ENCODE measurements at places on chromosomes 5 and 9.

- H3K27ac ChIP-seq, result no peak overlapping the region
- H3K4me3 ChIP-seq, result no peak overlapping the region
- peaks cover 77% of the 10 kb centered on the region for H3K4me1 ChIP-seq
- no peaks in the 10 kb centered on the region for H3K36me3 ChIP-seq
- no peaks in the 10 kb centered on the region for H3K27me3 ChIP-seq
- DNase-seq, result no peak
These were observed 11.7 kb downstream of the B4GALT1 start for GRCh38 chr9:33155393-33155792.

DNA sequence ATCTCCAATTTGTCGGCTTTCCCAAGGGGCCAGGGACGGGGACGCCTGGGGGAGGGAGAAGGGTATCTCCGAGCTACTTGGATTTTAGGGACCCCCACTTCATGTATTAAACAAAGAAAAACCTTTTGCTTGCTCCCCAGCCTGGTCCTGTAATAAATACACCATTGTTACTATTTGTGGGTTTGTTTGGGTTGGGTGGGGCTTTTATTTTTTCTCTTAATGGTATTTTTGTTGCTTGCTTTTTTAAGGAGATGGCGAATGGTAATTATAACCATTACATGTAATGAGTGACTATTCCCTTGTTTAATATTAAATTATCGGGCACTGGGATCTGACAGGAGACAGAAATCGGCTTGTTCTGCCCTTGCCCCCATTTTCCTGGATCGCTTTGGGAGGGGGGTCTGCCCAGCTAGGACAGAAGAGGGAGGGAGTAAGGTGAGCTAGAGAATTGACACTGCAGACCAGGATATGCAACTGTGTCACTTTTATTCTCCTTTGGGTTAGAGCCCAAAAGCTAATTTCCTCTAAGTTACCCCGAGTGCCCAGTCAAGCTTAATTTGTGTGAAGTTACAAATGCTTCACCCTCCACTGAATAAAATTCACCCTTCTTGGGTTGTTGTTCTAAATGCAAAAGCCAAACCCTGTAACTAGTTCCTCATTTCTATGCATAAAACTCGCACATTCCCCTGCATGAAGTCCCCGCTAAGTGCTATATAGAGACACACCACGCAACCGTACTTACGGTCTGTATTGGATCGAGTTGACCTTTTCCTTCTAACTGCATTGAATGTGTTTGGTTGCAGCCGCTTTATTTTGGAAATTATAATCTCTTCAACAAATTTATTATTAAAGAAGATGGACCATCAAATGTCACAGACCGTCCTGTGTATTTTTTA is 1.6 kb upstream of the ZNF608 start:
- peaks cover 43% of the 10 kb centered on the region for H3K4me1 ChIP-seq
- peak overlapping the region; percentile 53 for H3K4me3 ChIP-seq
- peaks cover 10% of the 10 kb centered on the region for H3K27me3 ChIP-seq
- no peak for DNase-seq

GRCh38 chr9:137989156-137989555 is 111.6 kb downstream of the CACNA1B start:
- H3K4me3 ChIP-seq, result no peak overlapping the region
- no peaks in the 10 kb centered on the region for H3K4me1 ChIP-seq
- peaks cover 35% of the 10 kb centered on the region for H3K27me3 ChIP-seq
- H3K36me3 ChIP-seq, result no peaks in the 10 kb centered on the region
- peak; percentile 33 for DNase-seq

DNA sequence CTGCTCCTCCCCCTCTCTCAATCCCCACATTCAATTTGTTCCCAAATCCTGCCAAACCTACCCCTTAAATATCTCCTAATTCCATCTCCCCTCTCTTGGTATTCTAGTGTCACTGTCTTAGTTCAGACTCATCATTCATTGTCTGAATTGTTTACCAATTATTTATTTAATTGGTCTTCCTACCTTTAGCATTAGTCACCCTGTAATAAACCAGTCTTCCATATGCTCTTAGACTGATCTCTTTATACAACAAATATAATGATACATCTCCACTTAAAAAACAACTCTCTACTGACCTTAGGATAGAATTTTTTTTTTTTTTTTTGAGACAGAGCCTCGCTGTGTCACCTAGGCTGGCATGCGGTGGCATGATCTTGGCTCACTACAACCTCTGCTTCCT is 51.4 kb downstream of the RFK start:
- no peaks in the 10 kb centered on the region for H3K36me3 ChIP-seq
- H3K27me3 ChIP-seq, result no peaks in the 10 kb centered on the region
- H3K27ac ChIP-seq, result no peak overlapping the region
- DNase-seq, result no peak
- H3K4me3 ChIP-seq, result no peak overlapping the region
- H3K4me1 ChIP-seq, result no peaks in the 10 kb centered on the region

GRCh38 chr9:118558891-118559290 is 810.3 kb downstream of the BRINP1 start:
- H3K27me3 ChIP-seq, result no peaks in the 10 kb centered on the region
- DNase-seq, result no peak
- H3K4me1 ChIP-seq, result no peaks in the 10 kb centered on the region
- H3K36me3 ChIP-seq, result no peaks in the 10 kb centered on the region

GRCh38 chr5:95853490-95853889 is 31.0 kb upstream of the GLRX start:
- no peak overlapping the region for H3K4me3 ChIP-seq
- H3K27me3 ChIP-seq, result no peaks in the 10 kb centered on the region
- H3K4me1 ChIP-seq, result peaks cover 13% of the 10 kb centered on the region

- no peak for DNase-seq
- H3K4me3 ChIP-seq, result no peak overlapping the region
- peaks cover 85% of the 10 kb centered on the region for H3K36me3 ChIP-seq
- no peaks in the 10 kb centered on the region for H3K4me1 ChIP-seq
- no peaks in the 10 kb centered on the region for H3K27me3 ChIP-seq
These were observed 183.0 kb downstream of the CDK5RAP2 start for GRCh38 chr9:120396931-120397330.

- H3K27me3 ChIP-seq, result no peaks in the 10 kb centered on the region
- H3K4me3 ChIP-seq, result no peak overlapping the region
- peaks cover 4% of the 10 kb centered on the region for H3K4me1 ChIP-seq
- peaks cover 14% of the 10 kb centered on the region for H3K36me3 ChIP-seq
- no peak for DNase-seq
These were observed 51.7 kb downstream of the UBAP1 start for GRCh38 chr9:34230556-34230955.

GRCh38 chr9:137461663-137462395 is 2.7 kb upstream of the NSMF start:
- H3K4me1 ChIP-seq, result peaks cover 31% of the 10 kb centered on the region
- H3K4me3 ChIP-seq, result no peak overlapping the region
- peaks cover 24% of the 10 kb centered on the region for H3K36me3 ChIP-seq
- DNase-seq, result no peak

DNA sequence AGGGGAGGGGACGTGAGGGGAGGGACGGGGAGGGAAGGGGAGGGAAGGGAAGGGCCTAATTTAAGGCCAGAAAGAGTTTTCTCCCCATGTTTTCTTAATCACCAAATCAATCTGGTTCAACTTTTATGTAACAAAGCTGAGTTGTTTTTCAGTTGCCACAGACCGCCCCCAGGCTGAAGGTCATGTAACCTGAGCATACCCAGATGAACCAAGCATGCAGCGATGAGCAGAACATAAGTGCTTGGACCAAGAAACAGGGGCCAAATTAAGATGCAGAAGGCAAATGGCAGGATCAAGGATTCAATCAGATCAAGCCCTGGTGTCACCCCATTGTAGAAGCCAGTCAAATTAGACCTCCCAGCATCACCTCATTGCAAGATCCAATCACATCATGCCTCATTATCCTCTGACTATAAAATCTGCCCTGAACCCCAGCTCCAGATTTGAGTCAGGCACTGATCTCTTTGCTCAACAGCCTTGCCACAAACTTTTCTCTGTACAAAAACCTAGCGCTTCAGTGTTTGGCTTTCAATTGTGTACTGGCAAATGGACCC is 113.5 kb upstream of the TNPO1 start:
- no peak overlapping the region for H3K27ac ChIP-seq
- no peaks in the 10 kb centered on the region for H3K36me3 ChIP-seq
- no peak for DNase-seq
- no peaks in the 10 kb centered on the region for H3K27me3 ChIP-seq
- no peak overlapping the region for H3K4me3 ChIP-seq
- H3K4me1 ChIP-seq, result no peaks in the 10 kb centered on the region

DNA sequence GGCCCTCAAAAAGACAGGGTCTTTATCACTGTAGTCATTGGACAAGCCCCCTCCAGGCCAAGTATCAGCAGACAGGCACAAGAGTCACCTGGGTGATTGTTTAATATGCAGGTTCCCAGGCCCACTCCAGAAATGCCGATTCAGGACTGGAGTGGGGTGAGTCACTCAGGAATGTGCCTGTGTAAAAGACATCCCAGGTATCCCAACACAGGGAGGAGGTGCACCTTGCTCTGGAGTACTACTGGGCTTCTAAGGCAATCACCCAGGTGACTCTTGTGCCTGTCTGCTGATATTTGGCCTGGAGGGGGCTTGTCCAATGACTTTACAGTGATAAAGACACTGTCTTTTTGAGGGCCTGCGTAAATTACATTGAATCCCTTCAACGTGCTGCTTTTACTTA is 40.6 kb downstream of the ACTL7B start:
- no peaks in the 10 kb centered on the region for H3K36me3 ChIP-seq
- no peak overlapping the region for H3K27ac ChIP-seq
- no peak overlapping the region for H3K4me3 ChIP-seq

DNA sequence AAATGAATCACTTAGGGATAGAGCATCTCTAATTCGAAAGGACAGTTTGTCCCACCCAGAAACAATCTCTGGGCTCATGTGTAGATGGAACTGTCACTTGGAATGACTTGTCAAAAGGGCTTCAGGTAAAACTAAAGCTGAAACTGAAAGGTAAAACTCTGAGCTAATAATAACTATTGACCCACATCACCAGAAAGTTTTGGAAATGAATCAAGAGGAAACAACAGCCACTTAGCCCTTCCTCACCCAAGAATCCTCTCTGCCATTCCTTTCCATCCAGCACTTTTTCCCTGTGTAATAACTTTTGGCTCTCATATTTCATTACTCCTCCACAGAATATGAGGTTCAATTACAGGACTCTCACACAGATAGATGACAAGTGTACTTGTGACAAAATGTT is 14.0 kb upstream of the GLRX start:
- H3K36me3 ChIP-seq, result no peaks in the 10 kb centered on the region
- H3K4me1 ChIP-seq, result peaks cover 45% of the 10 kb centered on the region
- no peaks in the 10 kb centered on the region for H3K27me3 ChIP-seq
- H3K27ac ChIP-seq, result peak overlapping the region; percentile 88
- DNase-seq, result no peak

- no peaks in the 10 kb centered on the region for H3K27me3 ChIP-seq
- DNase-seq, result no peak
- H3K4me3 ChIP-seq, result no peak overlapping the region
- H3K27ac ChIP-seq, result no peak overlapping the region
- no peaks in the 10 kb centered on the region for H3K4me1 ChIP-seq
These were observed 284.4 kb downstream of the DNAH5 start for GRCh38 chr5:13660072-13660471.

DNA sequence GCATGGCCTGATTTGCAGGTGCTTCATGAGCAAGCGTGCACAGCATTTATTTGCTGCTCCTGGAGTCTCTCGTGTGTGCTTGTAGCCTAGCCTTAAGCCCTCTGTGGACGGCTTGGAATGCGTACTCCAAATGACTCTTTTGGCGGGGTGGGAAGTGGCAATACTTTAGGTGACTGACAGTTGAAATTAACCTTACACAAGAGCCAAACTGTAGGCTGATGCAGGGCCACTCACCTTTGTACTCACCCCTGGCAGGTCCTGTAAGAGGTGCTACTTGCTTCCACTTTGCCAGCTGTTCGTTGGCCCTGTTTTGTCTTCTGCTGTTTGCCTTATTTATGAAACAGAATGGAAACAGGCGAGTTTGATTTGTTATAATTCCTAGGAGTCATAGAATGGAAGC is 22.9 kb downstream of the TENT4A start:
- no peak overlapping the region for H3K27ac ChIP-seq
- DNase-seq, result no peak
- peaks cover 31% of the 10 kb centered on the region for H3K36me3 ChIP-seq
- no peak overlapping the region for H3K4me3 ChIP-seq
- no peaks in the 10 kb centered on the region for H3K27me3 ChIP-seq

- H3K27ac ChIP-seq, result no peak overlapping the region
- H3K36me3 ChIP-seq, result no peaks in the 10 kb centered on the region
- DNase-seq, result no peak
- H3K4me1 ChIP-seq, result no peaks in the 10 kb centered on the region
- H3K27me3 ChIP-seq, result no peaks in the 10 kb centered on the region
These were observed 267.6 kb upstream of the TNC start for GRCh38 chr9:115385383-115386122.

GRCh38 chr5:36494841-36495601 is 111.4 kb upstream of the SLC1A3 start:
- H3K4me3 ChIP-seq, result no peak overlapping the region
- no peak for DNase-seq
- no peaks in the 10 kb centered on the region for H3K36me3 ChIP-seq
- peaks cover 17% of the 10 kb centered on the region for H3K4me1 ChIP-seq
- no peak overlapping the region for H3K27ac ChIP-seq

DNA sequence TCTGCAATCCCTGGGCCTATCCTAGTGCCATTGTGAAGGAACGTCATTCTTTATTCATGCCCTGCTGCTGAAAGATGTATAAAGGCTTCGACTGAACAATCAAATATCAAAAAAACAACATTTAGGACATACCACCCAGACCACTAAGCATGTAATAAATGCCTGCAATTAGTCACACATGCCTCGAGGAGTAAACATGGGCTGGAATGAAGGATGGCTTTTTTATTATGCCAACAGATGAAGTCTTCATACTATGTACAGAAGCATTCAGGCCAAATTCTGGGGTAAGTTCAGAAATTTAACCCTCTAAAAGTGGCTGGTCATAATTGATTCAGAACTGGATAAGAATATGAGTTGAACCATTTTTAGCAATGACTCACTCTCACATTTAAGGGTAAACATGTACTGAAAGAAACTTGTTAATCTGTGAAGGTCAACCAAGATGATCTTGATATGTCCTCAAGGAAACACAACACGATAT is 38.1 kb downstream of the FAM240B start:
- H3K27me3 ChIP-seq, result no peaks in the 10 kb centered on the region
- no peaks in the 10 kb centered on the region for H3K36me3 ChIP-seq
- H3K27ac ChIP-seq, result no peak overlapping the region
- H3K4me1 ChIP-seq, result peaks cover under 1% of the 10 kb centered on the region
- DNase-seq, result no peak
- H3K4me3 ChIP-seq, result no peak overlapping the region

DNA sequence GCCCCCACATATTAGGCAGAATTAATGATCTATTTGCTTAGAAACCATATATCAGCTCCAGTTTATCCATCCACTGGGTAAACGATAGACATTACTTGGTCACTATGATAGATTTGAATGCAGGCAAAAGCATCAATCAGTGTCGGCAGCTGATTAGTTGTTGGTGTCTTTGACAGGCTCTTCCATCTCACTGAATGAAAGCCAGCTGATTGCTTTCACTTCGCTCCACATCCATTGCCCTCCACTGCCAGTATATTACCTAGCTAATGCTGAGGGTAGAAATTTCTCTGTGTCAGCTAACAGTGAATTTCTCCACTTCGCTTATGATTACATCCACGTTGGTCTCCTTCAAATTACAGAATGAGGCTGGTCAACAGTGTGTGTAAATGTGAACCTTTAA is 821.3 kb upstream of the TYRP1 start:
- no peaks in the 10 kb centered on the region for H3K27me3 ChIP-seq
- H3K4me1 ChIP-seq, result no peaks in the 10 kb centered on the region
- H3K4me3 ChIP-seq, result no peak overlapping the region
